CD4-positive, alpha-beta T cell treated with Interleukin-10 for 1 hour (primary cell): ENCODE measurements at places on chromosomes 6 and 20.
A peak's percentile ranks its signal among the peaks of the same experiment; 100 is the strongest.

DNA sequence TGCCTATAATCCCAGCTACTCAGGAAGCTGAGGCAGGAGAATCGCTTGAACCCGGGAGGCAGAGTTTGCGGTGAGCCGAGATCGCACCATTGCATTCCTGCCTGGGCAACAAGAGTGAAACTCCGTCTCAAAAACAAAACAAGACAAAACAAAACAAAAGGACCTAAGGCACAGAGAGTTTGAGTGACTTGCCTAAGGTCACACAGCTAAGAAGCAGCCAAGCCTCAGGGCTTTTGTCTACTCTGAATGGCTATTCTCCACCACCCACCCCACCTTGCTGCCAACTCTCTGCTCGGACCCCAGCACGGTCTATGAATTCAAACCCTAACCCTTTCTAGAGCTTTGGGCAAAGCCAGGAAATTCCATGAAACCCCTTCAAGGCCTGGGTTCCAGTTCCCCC lies 19.1 kb upstream of the TTPAL start:
- DNase-seq = no peak

GRCh38 chr6:167805349-167806060 lies 21.2 kb upstream of the AFDN start:
- no peak for DNase-seq

DNA sequence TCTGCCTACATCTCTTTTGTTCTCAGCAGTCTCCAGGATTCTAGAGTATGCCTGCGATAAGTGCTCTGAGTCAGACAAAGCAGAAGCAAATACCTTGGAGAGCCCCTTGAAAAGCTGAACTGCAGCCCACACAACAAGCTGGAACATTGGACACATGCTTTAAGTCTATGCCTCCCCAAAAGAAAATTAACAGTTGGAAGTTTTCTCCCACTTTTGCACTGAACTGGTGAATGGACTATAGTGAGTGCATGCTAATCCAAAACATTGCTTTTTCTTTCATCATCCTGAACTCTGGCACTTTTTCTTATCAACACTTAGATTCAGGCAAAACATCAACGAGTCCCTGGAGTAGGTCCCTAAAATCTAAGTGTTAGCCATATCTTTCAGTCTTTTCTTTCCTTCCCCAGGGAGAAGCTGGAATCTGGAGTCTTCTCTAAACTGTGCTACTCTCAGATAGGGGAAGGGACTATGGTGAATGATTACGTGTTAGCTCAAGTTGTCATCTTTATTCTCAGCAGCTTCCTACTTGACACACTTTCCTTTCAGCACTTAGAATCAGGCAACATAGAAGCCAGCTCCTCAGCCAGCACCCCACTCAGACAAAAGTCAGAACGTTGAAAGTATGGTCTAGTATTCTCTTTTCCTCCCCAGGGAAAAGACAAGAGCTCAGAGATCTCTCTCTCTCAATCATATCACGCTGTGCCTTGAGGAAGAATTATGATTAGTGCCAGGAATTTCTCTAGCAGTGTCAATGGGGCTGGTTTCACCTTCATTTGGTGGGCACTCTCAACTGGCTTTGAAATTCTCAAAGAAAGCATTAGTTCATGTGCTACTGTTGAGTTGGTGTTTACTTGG lies 811.0 kb upstream of the GJE1 start:
- DNase-seq = no peak

DNA sequence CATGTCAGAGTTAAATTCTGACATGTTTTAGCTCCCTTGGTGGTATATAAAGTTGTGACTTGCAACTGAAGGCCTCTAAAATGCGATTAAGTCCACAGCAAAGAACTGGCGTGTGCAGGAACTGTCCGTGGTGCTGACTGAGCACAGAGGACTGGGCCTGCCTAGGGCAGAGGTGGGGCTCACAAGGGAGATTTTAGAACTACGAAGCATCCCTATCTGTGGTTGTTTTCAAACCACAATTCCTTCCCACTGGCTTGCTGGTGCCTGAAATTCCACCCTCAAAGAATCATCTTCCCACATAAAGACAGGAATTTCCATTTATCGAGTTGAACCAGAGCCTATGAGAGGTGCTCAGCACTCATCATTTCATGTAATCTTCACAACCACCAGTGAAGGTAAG lies 30.1 kb downstream of the RIMS4 start:
- peak; percentile 17 for DNase-seq

DNA sequence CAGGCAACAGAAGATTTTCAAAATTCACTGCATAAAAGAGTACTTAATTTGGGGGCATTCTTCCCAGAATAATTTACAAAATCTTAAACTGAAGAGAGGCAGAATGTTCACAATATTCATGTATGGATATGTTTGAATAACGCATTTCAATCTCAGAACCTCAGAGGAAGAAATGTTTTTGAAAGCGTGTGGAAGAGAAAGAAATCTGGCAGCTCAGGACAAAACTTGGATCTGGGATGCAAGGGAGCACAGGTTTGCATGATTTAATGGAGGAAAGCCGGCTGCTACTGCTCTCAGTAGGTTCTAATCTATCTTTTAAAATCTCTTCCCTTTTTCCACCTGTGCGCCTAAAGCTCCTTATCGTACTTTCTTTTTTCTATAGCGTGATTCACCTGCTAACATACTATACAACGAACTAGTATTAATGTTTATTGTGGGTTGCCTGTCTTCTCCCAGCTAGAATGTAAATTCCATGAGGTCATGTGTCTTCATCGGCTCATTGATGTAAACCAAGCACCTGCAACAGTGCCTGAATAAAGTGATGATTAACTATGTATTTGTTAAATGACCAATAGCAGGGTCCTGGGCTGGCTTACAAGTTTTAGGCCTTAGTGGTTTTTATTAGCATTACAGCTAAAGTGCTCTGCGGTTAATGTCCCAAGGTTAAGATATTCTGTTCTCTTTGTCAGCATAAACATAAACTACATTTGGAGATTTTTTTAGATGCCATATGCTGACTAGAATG lies 15.3 kb downstream of the PRL start:
- no peak for DNase-seq

DNA sequence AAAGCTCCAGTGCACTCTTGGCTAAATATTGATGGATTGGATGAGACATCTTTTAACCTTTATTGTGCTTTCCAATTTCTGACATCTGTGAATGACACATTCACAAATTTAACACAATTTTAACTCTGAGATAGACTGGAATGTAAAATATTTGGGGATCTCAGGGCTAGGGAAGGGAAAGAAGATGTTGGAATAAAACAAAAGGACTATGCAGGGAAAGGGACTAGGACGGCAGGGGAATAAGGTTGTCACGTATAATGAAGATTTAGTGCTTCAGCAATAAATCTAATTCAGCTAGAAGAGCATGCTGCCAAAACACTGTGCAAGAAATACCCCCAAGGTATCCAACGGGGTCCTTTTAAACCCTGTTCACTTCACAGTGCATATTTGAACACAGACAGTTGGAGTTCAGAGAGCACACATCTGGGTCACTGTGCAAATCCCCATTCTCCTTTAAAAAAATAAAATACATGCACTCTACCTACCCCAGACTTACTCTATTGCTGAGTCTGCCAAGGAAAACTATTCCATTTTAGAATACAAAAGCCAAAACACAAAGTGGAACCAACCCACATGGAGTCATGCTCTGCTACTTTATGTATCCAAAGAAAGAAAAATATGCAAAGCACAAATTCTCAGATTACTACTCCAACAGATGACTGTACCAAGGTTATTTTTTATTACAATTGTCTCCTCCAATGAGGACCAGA lies 151.0 kb upstream of the RSPO3 start:
- no peak for DNase-seq

- DNase-seq = no peak
Observed at GRCh38 chr20:31801508-31801907, 17.6 kb upstream of the MYLK2 start.

GRCh38 chr6:41570259-41570615 lies 24.1 kb downstream of the FOXP4 start:
- DNase-seq = no peak
